ENCODE measurements at places on chromosomes 11 and 22.

- DNase-seq, result no peak
Measured at GRCh38 chr22:39135092-39135896, 17.2 kb downstream of the CBX7 start.

- DNase-seq, result no peak
Measured at GRCh38 chr11:109996060-109996459, 97.1 kb upstream of the ZC3H12C start.

DNA sequence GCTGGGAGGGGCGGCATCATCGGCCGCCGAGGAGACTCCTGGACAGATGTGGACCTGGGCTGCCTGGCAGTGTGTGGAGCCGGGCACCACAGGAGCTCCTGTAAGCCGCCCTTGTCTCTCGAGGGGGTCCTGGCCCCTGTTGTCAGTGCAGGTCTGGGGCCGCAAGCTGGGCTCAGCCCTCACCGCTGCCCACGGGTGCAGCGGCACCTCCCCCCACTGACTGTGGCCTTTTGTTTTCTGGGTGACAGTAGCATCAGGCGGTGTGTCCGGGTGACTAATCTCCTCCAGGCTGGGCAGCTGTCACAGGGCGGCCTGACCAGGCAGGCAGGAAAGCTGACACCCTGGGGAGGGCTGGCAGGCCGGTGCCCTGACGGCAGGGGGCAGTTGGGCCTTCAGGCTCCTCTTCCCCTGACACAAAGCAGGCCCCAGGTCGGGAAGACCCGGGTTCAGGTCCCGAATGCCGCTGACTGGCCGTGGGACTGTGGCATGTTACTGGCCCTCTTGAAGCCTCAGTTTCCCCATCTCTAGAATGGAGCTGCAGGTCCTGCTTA lies 16.3 kb downstream of the DGKZ start:
- no peak for DNase-seq

- peak; percentile 5 for DNase-seq
Measured at GRCh38 chr11:4539603-4540219, 5.3 kb upstream of the OR52M1 start.

DNA sequence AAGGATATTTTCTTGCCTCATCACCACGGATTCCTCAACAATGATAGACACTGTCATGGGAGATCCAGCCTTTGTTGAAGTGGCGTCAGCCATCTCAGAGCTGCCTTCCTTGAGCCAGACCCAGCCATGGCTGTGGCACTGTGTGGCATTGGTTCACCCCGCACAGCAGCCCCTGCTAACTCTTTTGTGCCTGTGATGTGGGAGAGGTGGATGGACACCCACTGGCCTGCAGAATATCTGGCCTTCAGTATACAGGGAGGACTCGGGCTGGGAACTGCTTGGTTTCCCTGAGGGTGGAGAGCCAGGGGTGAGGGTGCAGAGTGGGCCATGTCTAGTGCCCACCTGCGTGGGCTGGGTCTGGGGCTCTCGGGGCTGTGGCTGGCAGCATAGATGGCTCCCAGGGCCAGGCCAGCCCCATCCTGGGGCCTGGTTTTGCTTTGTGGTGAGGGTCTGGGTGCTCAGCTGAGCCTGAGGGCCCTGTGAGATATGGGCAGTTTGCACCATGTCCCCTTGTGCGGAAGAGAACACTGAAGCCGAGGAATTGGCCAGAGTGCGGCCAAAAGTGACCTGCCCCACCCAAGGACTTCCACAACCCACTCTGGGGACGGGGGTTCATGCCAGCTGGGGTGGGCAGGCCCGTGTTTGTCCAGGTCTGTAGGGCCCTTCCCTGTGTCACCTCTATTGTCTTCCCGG lies 6.1 kb downstream of the CLDN5 start:
- DNase-seq, result no peak

DNA sequence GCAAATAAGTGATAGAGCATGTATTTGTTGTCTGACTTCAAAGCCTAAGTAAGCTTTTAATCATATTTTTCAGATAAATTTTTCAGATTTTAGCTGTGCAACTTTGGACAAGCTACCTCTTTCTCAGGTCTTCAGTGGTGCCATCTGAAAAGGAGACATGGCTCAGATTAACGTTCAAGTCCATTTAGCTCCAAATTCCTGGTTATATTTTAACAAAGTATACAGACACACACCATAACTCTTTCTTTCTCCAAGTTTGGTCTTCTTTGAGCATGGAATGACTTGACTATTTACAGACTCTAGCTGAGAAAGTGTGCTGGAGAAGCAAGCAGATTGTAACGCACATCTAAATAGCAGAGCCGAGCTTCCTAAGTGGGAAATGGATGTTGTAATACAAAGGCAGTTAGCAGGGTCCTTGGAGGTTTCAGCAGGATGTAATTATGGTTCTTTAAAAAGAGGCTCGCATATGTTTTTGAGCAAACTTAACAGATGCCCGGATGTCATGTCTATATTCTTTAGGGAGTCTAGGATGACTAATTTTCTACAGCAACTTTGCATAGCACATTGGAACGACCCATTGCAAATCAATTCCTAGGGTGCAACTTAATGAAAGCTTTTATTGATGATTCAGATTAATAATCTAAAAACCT lies 128.1 kb upstream of the E2F8 start:
- DNase-seq, result no peak

DNA sequence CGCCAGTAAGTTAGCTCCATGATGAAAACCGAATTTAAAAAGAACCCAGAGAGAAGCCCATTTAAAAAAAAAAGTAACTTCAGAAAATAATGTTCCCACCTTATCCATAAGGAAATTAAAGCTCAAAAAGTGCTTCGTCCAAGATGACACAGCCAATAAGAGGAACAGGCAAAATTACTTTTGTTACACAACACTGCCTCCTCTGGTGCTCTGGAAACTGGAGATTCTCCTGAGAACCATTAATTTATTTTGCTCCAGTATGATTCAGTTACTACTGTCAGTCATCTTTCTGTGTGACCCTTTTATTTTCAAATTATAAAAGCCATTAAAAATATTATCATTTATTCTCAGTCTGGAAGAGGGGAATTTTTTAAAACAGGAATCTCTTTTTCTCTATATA lies 2.0 kb downstream of the IFT27 start:
- DNase-seq, result no peak

- DNase-seq, result no peak
Measured at GRCh38 chr11:59184691-59185339, 12.9 kb downstream of the DTX4 start.

DNA sequence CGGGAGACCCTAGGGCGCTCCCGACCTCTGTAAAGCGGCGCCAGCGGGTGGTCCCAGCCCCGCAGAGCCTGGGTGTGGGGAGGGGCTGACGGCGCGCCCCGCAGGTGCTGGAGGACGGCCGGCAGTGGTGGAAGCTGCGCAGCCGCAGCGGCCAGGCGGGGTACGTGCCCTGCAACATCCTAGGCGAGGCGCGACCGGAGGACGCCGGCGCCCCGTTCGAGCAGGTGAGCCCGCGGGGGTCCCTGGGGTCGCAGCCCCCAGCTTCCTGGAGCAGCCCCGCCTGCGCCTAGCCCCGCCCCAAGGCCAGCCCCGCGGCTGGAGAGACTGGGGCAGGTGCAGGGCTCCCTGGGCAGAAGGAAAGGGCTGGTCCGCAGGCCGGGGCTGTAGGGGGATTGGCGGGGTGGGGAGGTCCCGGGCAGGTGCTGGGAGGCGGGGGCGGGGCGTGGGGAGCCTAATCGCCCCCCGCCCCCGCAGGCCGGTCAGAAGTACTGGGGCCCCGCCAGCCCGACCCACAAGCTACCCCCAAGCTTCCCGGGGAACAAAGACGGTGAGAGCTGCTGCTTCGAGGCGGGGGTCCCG lies 19.7 kb downstream of the EPS8L2 start:
- DNase-seq, result no peak

- no peak for DNase-seq
Measured at GRCh38 chr11:3616721-3617460, 24.9 kb downstream of the ART5 start.

DNA sequence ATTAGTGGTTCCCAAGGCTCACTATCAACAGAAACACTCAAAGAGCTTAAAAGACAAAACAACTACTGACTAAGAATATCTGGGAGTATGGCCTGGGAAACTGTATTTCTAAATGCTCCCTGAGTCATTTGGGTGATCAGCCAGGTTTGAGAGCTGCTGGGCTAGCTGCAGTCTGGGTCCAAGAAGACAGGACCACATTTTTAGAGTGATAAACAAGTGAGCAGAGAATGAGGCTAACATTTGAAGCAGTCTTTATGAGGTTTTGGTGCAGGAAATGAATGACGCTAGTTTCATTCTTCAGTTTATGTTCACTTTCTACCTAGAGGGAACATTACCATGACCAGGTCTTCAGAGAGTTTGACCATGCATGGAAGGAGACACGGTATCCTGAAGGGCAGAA lies 97.7 kb downstream of the TEAD1 start:
- no peak for DNase-seq

DNA sequence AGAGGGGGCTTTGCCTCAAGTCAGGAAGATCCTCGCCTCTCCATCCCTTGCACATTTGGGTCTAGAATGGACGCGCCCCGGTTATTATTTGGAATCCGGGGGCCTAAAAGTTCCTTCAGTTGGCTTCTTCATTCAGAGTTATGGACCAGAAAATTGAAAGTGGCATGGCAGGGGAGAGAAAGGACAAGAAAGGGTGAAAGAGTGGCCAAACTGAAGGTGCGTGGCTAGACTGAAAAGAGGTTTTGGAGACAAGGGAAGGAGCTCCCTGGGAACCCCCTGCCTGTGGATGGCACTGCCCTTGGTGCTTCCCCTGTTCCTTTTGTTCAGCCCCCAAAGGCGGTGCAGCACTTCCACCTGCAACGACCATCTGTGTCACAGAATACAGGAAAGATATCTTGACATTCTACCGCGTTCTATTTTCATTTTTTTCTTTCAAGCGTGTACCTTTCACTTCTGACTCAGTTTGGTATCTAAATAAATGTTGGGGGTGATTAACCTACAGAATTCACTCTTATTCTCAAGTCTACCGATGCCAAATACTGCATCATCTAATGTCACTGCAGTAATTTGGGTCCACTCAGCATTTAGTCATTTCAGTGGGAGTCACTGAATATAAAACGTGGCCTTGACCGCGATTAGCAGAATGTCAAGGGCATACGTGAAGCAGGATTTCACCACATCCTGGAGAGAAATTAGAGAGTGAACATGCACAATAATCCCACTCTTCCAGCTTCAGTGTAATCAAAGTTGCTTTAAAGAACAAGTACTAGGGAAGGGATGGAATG lies 88.1 kb upstream of the ARHGAP32 start:
- no peak for DNase-seq

DNA sequence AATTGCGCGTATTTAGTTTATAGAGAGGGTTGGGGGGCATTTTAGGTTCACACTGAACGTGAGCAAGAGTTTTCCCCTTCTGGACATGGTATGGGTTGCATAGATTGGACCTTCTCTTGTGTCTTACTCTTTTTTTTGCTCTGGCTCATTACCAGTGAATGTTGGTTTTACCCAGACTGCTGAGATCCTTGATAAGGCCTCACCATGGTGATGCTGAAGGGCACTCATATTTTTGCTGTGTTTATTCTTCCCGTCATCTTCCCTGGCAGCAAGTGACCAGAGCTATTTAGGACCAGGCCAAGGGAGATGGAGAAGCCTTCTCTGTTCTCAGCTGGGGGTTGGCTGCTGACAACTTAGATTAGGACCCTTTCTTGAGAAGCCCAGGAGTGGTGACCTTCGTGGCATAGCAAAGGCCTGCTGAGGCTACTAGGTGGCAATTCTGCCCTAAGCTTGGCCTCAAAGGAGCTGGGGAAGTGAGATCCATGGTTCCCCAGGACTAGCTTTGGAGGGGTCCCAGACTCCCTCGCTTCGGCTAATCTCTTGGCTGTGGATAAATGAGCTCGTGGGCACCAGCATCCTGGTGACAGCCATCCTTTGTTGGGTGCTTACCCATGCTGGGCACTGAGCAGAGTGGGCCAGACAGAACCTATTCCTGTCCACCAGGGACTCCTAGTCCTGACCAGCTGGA lies 47.3 kb downstream of the GRIK4 start:
- DNase-seq, result no peak

DNA sequence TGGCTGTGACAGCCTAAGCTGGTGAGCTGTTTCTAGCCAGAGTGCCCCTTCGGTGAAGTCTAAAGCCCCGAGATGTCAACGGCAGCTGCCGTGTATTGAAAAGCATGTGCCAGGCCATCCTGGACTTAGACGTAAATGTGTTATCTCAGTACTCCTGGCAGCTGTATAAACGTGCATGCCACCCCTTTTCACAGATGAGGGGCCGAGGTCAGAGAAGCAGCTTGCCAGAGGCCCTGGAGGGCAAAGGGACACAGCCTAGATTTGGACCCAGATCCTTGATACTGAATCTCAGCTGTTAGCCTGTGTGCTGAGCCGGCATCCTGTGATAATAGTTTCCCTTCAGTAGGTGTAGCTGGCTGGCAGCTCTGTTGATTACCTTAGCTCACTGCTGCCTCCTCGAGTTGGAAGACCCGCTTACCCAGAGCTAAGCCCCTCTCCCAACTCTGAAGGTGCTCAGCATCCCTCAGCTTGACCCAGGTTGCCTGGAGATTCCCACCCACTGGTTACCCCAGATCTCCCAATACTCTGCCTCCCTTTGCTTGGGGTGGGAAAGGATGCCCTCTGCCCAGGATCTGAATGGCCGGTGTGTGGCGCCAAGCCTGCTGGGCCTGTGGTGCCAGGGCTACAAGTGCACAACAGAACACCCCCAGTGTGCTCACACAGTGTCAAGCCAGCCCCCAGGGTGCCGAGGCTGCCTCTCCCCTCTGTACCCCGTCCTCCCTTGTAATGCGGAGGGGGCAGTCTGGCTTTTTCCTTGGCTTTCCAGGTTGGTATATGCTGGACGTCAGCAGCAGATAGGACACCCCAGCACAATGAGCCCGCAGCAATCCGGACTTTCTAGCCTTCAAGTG lies 59.8 kb upstream of the WNT7B start:
- no peak for DNase-seq

DNA sequence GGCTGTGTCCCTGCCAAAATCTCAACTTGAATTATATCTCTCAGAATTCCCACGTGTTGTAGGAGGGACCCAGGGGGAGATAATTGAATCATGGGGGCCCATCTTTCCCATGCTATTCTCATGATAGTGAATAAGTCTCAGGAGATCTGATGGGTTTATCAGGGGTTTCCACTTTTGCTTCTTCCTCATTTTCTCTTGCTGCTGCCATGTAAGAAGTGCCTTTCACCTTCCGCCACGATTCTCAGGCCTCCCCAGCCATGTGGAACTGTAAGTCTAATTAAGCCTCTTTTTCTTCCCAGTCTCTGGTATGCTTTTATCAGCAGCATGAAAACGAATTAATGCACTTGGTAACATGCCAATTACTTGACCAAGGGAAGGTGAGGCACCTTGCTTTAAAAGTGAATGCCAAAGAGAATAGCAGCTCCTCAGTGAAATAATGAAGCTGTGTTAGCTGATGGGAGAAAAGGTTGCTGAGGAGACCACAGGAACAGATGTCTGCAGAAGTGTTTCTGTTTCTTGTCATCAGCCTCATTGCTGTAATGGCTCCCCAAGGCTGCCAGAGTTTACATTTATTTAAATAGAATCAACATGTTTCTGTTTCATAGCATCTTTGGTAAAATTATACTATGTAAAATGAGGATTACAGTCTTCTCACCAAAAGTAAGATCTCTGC lies 89.0 kb upstream of the CD44 start:
- no peak for DNase-seq

- DNase-seq, result peak; percentile 65
Measured at GRCh38 chr11:10322830-10323792, 18.2 kb downstream of the ADM start.

GRCh38 chr11:79739591-79739990 lies 298.8 kb upstream of the TENM4 start:
- no peak for DNase-seq

- peak; percentile 38 for DNase-seq
Measured at GRCh38 chr22:24161909-24162308, 19.4 kb upstream of the SUSD2 start.

Measured in NCI-H2029 treated with DMSO at 0.1 percent for 48 hours (cell line).